ENCODE measurements at places on chromosomes 16 and 17.

DNA sequence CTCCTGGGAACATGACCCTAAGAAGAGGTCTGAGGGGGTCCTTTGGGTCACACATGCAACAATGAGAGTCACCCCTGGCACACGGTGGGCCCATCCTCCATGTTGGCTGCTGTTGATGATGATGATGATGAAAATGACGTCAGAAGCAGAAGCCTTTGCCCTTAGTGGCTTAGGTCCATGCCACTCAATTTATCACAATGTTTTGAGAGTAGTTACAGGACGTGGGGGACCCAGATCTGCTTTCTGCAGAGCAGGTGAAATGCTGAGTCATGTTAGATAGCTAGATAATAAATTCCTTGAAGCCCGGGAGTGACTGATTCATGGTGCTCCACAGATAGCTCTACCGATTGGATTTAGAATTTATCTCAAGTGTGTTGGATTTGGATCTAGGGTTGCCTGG, 53.9 kb downstream of the VPS35L start:
- H3K36me3 ChIP-seq = no peaks in the 10 kb centered on the region
- H3K27me3 ChIP-seq = no peaks in the 10 kb centered on the region
- H3K4me1 ChIP-seq = no peaks in the 10 kb centered on the region
- no peak overlapping the region for H3K4me3 ChIP-seq
- H3K27ac ChIP-seq = no peak overlapping the region
- DNase-seq = no peak

DNA sequence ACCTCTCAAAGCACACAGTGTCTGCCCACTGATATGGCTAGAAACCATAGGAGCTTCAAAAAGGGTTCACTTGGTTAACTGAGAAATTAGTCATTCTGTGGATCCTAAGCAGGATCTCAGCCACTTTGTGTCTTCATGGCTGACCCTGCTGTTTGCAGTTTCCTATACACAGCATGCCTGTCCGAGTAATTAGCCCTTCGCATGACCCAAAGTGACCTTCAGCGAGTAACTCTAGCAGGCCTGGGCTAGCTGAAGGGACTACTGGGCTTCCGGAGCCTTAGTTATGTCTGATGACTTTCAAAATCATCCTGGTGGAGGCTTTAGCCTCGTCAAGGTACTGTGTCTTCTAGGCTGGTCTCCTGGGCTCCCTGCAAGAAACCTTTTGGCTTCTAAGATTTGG, 28.9 kb upstream of the FBXW10B start:
- H3K4me1 ChIP-seq = peaks cover 13% of the 10 kb centered on the region
- H3K27me3 ChIP-seq = no peaks in the 10 kb centered on the region
- H3K4me3 ChIP-seq = no peak overlapping the region
- no peak overlapping the region for H3K27ac ChIP-seq
- H3K36me3 ChIP-seq = no peaks in the 10 kb centered on the region
- DNase-seq = no peak

DNA sequence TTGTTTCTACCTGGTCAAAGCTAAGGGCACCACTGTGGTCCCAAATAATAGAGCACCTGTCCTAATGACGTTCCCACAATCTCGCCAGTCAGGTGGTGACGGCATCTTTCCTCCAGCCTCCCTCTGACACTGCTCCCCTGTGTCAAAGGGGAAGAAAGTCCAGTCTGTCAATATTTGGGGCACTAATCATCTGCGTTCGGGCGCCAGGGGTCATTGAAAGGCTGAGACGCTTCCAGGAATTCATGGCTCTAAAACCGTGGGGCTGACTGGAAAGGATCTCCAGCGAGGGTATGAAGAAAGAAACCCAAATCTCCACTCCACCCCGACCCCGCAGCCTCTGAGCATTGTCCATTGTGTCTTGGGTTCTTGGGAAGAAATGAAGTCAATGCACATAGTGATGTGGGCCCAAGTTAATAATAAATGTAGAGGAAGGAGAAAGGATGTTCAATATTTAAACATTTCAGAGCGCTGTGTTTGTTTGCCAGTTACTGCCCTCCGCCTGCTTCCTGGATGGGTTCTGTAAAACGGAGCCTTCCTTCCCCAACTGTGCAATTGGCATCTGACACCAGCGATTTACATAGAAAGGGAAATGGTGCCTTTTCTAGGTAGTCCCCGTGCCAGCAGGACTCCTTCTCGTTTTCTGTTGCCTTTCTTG, 103.2 kb downstream of the SOCS1 start:
- no peak overlapping the region for H3K4me3 ChIP-seq
- DNase-seq = no peak

DNA sequence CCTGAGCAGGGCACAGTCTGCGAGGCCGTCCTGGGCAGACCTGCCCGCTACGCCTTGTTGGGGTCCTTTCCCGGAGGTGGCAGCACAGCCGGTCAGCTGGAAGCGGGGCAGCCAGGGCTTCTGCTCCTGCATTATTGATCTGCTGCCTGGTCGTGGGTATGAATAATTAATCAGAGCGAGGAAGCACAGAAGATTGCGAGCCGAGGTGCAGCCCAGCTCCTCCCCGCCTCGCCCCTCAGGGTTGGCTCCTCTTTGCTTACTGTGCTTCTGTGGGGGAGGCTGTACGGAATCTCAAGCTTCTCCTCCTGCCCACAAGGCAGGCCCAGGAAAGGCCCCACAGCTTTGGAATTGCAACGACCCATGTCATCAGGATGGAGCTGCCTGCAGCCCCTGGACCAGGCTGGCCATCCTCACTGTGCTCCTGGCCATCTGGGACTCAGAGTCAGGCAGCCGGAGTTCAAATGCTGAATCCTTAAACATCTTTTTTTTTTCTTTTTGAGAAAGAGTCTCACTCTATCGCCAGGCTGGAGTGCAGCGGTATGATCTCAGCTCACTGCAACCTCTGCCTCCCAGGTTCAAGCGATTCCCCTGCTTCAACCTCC, 25.6 kb downstream of the TRARG1 start:
- H3K36me3 ChIP-seq = no peaks in the 10 kb centered on the region
- no peak for DNase-seq
- H3K27ac ChIP-seq = no peak overlapping the region

- H3K4me3 ChIP-seq = no peak overlapping the region
- no peak for DNase-seq
- no peaks in the 10 kb centered on the region for H3K36me3 ChIP-seq
- H3K4me1 ChIP-seq = no peaks in the 10 kb centered on the region
- H3K27me3 ChIP-seq = no peaks in the 10 kb centered on the region
These were observed 6.6 kb downstream of the MYH8 start for GRCh38 chr17:10415161-10415560.
